HCT116 (cell line): ENCODE measurements at places on chromosomes 5 and 9.

DNA sequence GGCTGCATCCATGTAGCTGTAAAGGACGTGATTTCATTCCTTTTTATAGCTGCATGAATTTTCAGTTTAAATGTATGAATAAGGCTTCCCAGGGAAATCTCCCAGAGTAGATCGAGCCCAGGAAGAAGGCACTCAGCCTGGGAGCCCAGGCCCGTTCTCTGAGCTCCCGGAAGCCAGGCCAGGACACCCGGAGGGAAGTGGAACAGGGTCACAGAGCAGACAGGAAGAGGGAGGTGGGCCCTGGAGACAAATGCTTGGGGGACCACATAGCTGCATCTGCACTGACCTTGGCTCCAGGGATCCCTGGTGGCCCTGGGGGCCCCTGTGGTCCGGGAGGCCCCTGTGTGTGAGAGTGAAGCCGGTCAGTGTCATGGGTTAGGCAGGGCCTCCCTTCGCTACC lies 19.7 kb upstream of the PHYKPL start:
- DNase-seq, result no peak

GRCh38 chr5:96745844-96746531 lies 61.8 kb downstream of the ERAP1 start:
- DNase-seq, result no peak

DNA sequence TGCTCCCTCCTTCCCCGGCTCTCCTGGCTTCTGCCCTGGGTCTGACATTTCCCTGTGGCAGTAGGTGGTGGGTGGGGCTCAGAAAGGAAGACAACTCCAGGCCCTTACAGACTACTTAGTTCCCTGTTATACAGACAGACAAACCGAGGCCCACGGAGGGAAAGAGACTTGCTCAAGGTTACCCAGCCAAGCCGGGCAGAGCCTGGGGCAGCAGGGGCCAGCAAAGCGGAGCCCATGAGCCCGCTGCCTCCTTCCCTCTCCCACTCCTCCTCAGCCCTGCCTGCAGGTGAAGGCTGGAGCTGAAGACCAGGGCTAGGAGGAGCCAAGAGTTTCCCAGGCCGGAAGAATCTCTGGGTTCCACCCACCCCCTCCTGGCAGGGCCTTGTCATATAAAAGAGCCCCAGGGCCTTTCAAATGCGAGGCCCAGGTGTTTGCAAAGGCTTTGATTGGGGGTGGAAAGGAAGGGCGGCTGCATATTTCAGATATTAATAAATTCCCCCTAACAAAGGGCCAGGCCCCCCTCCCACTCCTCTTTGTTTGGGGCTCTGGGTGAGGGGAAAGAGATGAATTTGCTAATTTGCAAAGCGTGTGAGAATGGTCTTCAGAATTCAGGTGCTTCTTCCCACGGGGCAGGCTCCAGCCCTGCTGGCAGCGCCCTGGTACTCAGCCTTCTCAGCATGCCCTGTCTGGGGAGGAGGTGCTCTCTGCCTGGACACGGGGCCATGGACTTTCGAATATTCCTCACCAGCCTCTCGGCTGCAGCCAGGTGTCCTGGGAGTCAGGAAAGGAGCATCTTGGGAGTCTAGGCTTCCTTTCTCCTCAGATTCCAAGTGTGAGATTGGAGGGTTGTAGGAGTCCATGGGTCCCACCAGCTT lies 21.5 kb downstream of the SLC6A7 start:
- no peak for DNase-seq

- no peak for DNase-seq
Observed at GRCh38 chr5:126477294-126478117, 54.3 kb downstream of the GRAMD2B start.

DNA sequence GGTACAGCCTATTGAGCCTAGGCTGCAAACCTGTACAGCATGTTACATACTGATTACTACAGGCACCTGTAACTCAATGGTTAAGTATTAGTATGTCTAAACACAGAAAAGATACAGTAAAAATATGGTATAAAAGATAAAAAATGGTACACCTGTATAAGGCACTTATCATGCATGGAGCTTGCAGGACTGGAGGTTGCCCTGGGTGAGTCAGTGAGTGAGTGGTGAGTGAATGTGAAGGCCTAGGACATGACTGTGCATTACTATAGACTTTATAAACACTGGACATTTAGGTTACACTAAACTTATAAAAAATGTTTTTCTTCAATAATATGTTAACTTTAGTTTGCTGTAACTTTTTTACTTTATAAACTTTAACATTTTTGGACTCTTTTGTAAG lies 171.3 kb downstream of the SLC28A3 start:
- no peak for DNase-seq
